ENCODE measurements at places on chromosomes 4 and X.
A peak's percentile ranks its signal among the peaks of the same experiment; 100 is the strongest.

- DNase-seq: peak; percentile 47
These were observed 337.9 kb upstream of the FGF13 start for GRCh38 chrX:139049465-139049864.

DNA sequence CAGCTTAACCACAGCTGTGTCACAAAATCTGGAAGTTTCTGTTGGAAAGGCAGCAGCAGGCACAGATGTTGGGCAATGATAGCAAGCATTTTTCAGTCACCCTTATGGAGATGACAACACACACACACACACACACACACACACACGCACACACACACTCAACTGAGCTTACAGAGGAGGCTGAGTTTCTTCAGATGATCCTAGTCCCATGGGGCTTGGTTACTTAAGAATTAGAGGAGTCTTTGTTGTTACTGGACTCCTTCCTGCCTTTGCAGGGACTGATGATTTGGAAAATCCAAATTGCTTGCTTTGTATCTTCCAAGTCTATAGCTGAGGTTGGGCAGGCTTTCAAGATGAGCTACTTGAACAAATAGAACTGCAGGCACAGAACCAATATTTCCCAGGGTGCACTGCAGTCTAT, 740.1 kb upstream of the PITX2 start:
- peak; percentile 99 for DNase-seq

DNA sequence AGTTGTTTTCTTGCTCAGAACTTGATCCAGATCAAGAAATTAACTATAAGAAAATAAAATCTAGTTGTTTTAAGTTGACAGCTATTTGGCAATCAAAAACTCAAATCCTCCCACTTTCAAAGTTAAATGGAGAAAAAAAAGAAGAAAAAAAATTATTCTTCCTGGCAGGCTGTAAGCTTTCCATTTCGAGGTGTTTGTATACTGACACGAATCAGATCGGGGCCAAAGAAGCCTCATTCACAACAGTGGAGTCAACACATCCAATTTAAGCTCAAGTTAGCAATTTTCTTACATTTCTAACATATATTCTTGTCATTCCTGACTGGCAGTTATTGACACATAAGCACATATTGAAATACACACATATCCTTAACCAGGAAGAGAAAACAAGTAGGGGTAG, 119.4 kb downstream of the UNC5C start:
- no peak for DNase-seq

- no peak for DNase-seq
These were observed 28.5 kb downstream of the SLC25A4 start for GRCh38 chr4:185171373-185172071.

Measured in AG10803 (cell line).